ENCODE measurements at places on chromosomes 7 and 10.

DNA sequence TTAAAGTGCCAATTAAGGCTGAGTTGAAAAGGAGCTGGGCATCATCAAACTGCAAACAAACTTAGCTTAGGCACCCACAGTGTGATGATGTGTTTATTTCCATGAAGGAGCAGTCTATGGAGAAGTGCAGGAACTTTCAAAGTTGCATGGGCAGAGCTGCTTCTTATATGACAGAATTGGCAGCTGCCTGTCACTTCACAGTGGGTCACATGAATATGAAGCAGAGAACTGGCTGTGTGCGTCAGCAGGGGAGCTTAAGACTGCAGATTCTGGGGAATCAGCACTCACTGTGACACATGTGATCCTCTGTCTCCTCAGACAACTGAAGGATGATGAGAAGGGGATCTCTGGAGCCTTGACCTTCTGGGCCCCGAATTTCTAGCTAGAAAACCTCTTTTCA, 36.6 kb downstream of the RBM28 start:
- no peak for DNase-seq

DNA sequence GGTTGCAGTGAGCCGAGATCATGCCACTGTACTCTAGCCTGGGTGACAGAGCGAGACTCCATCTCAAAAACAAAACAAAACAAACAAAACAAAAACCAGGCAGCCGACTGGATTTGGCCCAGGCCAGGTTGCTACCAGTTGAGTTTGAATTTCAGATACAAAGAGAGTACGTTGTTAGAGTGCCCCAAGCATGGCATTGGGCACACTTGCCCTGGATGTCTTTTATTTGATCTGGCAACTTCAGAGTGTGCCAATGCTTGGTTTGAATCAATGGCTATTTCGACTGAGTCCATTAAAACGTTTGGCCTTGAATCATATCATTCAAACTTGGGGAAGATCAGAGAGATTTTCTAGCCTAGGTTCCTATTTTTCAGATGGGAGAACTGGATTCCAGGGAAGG, 213.4 kb upstream of the SHH start:
- no peak for DNase-seq

DNA sequence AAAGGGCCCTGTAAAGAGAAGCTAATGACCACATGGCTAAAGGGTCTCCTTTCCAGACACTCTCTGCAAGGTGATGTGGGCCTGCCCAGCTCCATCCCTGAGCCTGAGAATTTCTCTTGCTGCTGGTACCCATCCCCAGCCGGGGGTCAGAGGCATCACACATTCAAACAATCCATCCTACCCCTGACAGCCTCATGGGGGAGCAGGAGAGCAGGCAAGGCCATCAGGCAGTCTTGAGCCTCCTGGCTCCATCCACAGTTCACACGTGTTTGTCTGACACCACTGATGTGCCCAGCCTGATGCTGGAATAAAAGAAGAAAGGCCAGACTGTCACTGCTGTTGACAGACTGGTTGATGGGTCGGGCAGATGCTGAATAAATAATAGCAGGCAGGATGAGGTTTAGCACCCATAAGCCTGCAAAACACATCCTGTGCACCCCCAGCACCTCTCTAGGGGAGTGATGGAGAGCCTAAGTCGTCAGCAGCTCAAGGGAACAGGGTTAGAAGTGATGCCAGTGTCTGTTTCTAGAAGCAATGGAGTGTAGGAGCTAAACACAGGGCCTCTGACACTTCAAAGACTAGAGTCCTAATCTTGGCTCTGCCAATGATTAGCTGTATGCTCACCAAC, 43.5 kb downstream of the TLL2 start:
- DNase-seq = no peak

- DNase-seq = no peak
These were observed 3.9 kb downstream of the PTF1A start for GRCh38 chr10:23195846-23196600.

DNA sequence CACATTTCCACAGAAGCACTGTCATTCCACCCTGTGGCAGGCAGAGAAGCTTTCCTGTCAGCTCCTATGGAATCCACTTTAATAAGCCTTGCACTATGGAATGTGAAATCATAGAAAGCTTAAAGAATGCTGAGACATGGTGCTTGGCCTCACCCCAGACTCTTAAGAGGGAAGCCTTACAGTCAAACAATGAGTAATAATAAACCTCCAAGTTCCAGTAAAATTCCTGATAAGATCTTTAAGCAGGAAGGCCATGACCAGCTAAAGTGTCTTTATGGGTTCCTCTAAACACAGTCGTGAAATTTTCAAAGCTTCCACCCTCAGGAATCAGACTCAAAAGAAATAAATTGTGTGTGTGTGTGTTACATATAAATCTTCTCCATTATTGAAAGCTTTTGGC, 11.9 kb upstream of the TEX36 start:
- no peak for DNase-seq

GRCh38 chr7:2629746-2630681, 1.8 kb upstream of the TTYH3 start:
- no peak for DNase-seq

- no peak for DNase-seq
These were observed 12.5 kb upstream of the IL2RA start for GRCh38 chr10:6074489-6075301.

GRCh38 chr7:117272017-117272759, 50.7 kb downstream of the WNT2 start:
- no peak for DNase-seq

DNA sequence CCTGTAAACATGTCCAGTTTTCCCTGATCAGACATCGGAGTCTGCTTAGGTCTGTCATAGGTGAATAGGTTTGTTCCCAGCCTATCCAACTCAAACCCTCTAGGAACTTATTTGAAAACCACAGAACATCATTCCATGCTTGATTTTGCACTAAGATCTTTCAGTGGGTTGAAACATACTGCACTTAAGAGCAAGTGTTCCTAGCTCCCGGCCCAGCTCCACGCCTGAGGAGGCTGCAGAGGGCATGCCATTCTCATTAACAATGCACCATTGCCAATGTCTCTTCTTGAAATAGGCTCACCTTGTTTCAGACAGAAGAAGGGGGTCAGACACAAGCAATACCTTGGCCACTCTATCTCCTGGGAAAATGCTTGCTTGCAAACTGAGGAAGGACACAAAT, 78.0 kb upstream of the EGR2 start:
- no peak for DNase-seq

DNA sequence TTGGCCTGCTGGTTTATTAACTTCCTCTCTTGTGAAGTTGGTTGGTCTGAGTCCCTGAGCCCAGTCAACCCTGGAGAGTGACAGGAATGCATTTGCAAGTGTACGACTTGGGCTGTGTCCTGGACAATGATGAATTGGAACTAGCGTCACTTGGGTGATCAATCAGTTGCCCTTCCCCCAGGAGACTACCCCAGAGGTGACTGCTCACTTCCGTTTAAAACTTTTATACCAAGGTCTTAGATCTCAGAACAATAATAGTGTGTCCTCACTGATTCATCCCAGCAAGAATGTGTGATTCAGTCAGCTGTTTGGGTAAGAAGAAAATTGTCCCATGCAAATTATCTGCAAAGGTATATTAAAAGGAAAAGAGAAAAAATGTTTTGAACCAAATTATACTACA, 102.9 kb upstream of the ARMC3 start:
- DNase-seq = no peak

- no peak for DNase-seq
These were observed 553.0 kb downstream of the GRM8 start for GRCh38 chr7:126699707-126700106.

GRCh38 chr10:2525781-2526180, 541.6 kb upstream of the PFKP start:
- DNase-seq = no peak

DNA sequence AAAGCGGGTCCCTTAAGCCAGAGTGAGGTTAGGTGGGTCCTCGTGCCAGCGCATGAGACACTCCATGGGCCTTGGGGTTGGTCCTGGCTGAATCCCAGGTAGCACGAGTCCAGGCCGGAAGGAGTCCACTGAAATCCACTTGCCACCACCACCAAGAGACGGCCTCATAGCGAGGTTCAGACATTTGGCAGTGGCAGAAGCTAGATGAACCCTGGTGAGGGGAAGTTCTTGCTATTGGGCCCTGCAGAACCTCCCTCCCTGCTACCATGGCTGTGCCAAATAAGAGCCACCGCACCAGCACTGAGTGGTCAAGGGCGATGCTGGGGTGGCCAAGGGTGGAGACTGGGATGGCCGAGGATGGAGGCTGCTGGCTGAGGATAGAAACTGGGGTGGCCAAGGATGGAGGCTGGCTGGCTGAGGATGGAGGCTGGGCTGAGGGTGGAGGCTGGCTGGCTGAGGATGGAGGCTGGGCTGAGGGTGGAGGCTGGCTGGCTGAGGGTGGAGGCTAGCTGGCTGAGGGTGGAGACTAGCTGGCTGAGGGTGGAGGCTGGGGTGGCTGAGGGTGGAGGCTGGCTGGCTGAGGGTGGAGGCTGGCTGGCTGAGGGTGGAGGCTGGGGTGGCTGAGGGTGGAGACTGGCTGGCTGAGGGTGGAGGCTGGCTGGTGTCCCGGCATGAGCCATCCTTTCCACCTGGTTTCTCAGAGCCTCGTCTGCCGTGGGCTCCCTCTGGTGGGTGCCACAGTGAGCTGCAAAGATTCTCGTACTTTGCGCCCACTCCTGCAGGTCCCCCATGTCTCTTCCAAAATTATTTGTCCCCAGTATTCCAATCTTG, 88.2 kb downstream of the ELFN1 start:
- DNase-seq = no peak

DNA sequence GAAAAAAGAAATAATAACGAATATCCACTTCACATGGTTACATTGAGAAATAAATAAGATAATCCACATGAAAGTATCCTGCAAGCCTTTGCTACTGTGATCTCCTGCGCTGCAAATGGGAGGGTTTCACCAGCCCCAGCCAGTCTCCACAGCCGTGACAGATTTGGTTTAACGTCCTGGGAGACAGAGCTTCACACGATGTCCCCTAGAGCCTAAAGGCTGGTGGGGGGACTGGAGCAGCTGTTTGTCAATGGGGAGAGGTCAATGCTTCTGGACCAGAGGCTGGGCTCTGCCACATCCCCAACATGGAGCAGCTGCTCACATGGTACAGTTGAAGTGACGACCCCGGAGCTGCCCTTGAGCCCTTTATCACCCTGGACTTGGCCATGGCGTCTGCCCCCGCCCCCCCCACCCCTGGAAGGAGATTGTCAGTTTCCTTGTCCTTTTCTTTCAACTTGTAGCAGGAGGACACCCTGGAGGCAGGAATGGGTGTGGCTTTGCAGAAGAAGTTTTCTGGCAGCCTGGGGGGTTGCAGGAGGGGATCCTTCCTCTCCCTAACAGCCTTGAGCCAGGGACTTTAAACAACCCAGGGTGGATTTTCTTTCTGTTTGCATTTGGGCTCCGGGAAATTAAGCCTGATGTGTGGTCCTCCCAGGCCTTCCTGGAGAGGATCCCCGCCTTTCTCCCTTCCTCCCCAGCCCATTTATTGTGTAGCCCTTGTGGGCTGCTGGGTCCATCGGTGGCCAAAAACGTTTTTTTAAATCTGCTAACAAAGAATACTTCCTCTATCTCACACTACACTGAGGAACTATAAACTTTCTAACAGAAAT, 37.0 kb upstream of the MXI1 start:
- no peak for DNase-seq

DNA sequence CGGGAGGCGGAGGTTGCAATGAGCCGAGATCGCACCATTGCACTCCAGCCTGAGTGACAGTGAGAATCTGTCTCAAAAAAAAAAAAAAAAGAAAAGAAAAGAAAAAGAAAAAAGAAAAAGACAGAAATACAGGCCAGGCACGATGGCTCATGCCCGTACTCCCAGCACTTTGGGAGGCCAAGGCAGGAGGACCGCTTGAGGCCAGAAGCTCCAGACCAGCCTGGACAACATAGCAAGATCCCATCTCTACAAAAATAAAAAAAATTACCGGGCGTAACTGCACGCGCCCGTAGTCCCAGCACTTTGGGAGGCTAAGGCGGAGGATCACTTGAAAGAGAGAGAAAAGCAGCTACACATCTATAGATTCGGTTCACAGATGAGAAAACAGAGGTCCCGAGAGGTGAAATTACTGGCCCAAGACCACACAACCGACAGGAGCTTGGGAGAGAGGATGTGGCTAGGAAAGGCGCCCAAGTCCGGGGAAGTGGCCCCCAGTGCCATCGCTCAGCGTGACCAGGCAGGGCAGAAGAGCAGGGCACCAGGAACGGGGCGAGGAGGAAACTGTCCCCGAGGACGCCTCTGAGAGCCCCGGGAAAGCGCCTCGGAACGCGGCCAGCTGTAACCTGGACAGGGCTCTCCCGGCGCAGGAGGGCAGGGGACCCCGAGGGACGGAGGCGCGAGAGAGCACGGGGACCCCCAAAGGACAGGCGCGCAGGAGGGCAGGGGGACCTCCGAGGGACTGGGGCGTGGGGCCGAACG, 612 bp downstream of the SNX8 start:
- DNase-seq = no peak

DNA sequence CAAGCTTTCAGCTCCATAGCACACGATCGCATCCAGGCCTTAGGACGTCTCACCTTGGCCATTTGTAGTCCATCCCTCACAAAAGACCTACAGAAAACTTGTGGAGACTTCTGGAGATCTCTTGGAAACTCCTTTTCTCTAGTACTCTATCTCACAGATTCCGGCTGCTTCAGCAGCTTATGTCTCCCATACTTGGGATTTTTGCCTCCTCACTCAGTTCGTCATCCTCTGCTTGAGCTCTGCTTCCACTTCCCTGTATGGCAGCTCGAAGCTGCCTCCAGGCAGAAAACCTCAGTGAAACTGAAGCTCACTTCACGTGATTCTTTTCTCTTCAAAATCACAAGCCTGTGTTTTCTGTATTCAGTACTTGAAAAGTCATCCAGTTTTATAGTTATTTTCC, 178.7 kb upstream of the GDF10 start:
- no peak for DNase-seq

- DNase-seq = no peak
These were observed 658 bp upstream of the SGCE start for GRCh38 chr7:94656658-94656924.

- DNase-seq = no peak
These were observed 87.4 kb upstream of the PHYHIPL start for GRCh38 chr10:59088912-59089573.

DNA sequence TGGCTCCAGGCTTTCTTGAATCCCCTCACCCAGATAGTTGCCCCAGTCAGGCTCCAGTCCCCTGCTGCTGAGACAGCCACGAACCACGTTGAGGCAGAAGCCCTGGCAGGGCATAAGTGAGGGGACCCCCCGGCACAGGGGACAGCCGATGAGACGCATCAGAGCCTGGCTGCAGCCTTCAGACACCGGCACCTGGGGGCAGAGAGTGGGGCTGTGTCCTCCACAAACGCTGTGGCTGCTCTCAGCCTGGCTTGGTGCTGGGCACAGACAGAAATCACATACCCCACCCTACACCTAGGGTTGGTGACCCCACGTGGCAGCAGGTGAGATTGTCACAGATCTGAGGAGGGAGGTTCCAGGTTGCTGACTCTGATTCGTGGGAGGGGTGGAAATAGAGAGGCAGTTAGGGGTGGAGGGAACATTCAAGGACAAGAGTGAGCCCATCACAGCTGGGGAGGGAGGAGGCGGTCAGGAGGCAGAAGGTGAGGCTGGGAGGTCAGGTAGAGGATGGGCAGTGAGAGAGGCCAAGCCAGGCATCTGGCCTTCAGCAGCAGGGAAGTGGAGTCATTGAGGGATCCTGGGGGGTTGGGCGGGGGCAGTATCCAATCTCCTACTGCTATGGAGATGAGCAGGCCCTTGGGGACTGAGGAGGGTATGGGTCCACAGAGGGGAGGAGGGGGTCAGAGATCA, 3.2 kb downstream of the GPC2 start:
- DNase-seq = no peak
